Right lung (tissue), 10 donors: ENCODE measurements at places on chromosomes 4 and X.

DNA sequence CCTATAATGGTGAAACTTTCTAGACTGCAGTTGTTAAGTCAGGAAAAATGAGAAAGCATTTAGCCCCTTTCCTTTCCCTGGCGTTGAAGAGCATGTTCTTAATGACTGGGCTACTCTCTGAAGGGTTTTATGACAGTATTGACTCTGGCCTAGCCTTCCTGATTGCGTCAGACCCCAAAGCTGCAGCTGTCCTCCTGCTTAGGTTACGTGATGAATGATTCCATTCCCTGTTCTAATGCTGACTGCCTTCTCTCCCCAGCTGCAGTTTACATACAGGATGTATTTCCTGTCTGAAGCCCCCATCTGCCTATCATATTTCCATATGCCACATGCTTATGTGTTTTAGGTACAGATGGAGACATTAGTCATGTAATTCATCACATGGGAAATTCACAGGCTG is 105.8 kb upstream of the EGFL6 start:
- peak; percentile 26 for DNase-seq

DNA sequence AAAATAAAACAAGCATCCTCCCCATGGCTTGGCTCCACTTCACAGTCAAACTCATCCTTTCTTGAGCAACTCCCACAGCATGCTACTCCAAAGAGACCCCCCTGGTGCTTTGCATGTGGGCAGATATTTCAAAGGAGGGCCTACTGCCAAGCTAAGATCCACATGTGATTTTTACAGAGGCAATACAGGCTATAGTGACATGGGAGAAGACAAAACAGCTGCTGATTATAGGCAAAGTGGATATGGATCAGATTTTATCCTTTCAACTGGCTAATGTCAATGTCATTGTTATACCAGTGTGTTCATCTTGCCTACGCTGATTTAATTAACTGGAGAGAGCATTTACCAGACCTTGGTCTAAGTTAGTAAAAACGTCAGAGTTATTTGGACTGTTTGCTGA is 328.3 kb downstream of the KLHL13 start:
- DNase-seq: no peak

DNA sequence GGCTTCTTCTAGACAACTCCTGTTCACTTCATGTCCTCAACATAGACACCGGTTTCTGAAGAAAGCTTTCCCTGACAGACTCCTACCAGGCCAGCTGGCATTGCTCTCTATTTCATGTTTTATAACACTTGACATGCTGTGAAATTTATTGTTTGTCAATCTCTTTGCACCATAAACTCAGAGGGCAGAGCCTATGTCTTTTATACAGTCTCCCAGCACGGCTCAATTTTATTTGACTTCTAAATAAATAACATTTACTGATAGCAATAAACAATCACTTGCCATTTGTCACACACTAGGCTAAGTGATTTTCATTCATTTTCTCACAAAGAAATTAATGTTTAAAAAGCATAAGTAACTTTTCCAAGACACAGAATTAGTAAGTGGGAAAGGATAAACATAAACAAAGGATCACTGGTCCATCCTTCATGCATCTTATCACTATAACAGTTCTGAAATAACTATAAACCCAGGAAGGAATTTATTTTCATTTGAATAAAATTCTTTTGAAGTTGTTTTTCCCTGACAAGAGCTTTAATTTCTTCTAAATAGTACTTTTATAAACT is 577.6 kb downstream of the TECRL start:
- peak; percentile 5 for DNase-seq

DNA sequence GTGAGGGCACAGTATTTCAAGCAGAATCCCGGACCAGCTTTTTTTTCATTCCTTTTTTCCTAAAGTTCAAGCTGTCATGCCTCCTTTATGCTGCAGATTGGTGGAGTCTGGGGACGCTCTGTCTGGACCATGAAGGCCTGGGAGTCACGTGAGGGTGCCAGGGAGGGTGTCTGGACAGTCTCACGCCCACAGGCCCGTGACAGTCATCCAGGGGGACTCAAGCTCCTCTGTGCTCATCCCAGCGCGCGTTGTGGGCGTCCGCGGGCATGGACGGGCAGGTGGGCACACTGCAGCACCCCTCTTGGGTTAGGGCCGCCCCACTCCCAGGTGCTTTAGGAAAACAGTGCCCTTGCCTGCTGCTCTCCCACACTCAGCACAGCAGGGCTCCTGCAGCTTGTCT is 4.8 kb downstream of the CPZ start:
- DNase-seq: no peak

DNA sequence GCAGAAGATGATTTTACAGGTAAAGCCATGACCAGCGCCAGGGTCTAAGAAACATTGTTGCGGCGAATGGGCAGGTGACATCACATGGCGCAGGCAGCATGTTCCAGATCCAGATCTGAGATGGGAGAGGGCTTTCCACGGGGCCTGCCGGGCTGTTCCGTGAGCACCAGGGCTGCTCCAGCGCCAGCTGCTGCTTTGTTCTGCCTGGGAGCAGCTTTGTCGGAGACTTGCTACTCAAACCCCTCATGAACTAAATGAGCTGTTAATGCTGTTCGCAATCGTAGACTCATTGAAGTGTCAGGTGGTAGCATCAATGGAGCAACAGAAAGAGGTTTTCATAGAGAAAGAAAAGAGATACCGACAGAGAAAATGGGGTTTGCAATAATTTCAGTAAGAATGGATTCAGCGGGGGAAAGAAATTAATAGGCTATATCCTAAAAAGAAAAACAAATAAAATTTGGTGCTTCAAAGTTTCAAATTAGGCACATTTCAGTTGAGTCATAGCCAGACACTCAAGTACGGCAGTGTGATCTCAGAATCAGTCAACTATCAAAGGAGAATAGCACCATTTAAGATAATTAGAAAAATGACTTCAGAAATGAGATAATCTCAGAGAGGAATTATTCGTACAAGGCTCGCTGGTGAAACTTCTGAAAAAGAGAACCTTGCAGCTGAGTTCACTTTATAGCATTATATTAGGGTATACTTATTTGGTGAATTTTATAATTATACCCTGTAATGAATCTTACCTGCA is 23.9 kb downstream of the SORBS2 start:
- DNase-seq: no peak

DNA sequence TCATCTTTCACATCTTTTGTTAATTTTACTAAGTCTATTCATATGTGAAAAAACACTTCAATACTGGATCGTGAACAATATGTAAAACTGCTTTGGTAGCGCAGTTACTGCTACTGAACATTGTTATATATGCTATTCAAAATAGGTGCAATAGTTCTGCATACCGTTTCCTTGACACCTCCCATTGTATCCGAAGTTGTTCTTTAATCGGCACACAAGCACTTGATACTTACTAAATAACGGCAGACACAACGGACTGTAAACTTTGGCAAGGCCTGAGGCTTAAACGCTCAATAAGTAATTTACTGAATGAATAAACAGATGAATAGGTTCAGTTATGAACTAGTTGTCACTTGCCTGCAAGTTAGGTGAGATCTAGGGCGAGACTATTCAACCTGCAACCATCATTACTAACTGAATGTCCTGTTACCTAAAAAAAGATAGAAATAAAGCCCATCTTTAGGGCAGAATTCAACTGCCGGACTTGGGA is 620 bp downstream of the ANAPC10 start:
- peak; percentile 10 for DNase-seq

DNA sequence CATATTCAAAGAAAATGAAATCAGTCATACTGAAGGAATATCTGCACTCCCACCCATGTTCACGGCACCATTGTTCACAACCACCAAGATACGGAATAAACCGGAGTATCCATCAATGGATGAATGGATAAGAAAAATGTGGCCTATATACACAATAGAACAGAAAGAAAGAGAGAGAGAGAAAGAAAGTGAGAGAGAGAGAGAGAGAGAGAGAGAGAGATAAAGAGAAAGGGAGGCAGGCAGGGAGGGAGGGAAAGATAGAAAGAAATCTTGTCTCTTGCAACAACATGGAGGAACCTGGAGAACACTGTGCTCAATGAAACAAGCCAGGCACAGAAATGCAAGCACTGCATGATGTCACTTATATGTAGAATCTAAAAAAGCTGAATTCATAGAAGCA is 52.4 kb downstream of the ANKRD17 start:
- no peak for DNase-seq

- DNase-seq: peak; percentile 80
These were observed 17.8 kb downstream of the SCD5 start for GRCh38 chr4:82780752-82781231.

DNA sequence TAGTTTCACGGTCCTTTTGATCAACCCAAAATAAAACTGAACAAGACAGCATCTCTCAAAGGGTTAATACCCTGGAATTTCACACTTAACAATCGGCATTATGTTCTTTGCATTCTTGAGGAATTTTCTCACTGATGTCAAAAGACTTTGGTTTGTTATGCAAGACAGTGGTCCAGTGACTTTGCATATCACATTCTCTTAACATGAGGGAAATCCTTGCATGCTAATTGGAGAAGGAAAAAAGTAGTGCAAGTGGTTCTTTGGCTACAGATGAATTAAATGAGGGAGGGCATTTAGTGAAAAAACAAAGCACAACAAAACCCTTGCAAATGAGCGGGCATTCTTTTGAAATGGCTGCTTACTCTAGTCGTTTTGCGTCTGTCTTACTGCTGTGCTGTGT is 105.1 kb upstream of the LIMCH1 start:
- DNase-seq: peak; percentile 32

GRCh38 chrX:130176354-130176776 is 4.6 kb downstream of the RAB33A start:
- DNase-seq: no peak

DNA sequence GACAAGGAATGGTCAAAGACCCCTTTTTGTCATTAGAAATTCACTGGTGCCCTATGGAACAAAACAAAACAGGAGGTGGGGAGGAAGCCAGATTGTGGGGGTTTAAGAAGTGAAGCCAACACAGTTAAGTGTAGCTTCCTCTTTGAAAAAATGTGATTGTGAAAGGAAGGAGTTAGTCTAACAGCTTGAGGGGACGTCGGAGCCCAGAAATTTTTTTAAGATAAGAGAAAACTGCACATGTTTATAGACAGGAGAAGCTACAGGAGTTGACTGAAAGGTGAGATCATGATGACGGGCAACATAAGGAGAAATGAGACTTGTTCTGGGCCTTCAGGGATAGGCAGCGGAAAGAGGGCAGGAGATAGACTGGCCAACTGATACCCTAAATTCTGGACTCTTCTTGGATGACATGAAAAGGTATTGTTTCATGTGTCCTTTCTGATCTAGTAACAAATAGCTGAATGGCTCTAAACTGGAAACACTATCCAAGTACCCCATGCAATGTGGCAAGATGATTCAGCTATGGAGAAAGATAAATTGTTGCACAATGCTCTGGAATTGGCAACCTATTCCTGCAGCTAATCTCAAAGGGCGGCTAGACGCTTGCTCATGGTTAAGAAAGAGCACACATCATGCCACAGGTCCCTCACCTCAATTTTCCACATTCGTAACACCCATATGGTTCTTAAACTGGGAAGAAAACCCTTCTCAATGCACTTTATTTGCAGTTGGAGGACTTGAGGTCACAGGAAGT is 3.7 kb upstream of the HDAC8 start:
- no peak for DNase-seq

DNA sequence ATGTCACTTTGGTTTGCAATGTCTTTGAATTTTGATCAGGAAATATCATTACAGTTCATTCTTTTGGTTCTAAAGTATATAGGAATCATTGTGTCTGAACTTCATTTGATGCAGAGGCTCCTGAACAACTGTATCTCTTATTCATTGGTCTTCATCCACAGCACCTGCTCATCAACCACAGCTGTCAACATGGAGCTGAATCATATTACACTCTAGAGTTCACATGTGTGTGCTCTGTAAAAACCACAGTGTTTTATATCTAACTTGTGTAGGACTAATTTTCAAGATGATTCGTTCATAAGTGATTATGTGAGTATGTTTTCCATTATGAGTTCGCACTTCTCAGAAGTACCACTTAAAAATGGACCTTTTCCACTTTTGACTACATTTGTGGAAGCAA is 643.3 kb upstream of the FAM241A start:
- no peak for DNase-seq

DNA sequence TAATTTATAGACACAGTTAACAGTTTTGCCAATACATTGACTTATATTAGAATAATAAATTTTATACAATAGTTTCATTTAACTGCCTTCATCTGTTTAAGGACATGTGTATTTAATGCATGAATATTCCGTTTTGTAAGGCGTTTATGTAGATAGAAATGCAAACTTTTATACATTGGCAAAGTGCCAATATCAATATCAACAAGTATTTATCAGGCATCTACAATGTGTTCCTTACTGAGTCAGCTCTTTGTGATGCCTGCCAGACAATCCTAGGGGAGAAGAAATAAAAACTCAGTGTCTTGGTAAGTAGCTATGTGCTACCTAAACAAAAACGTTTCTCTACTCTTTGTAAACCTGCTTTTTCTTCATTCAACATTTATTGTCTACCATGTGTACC is 1142.2 kb downstream of the C4orf33 start:
- no peak for DNase-seq

GRCh38 chrX:10450959-10451355 is 169.4 kb downstream of the MID1 start:
- DNase-seq: no peak

GRCh38 chr4:16693641-16694040 is 204.8 kb downstream of the LDB2 start:
- DNase-seq: no peak

DNA sequence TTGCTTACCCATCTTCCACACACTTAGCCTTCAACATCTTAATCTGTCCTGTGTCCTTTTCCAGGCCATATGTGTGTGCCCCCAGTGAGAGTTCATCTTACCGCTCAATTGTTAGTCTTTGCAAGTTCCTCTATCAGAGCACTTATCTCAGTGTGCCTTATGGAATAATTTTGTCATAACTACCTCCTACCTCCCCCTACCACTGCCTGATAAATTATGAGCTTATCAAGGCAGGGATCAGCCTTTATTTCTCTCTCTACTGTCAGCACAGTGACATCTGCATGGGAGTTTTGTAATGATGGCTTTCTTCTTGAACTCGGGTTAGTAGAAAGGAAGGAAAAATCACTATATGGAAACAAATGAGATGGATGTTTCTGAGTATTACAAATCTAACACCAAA is 53.2 kb downstream of the MTM1 start:
- DNase-seq: no peak

- DNase-seq: no peak
These were observed 67.4 kb downstream of the IRF2 start for GRCh38 chr4:184406958-184407391.

GRCh38 chr4:158781963-158782362 is 13.1 kb downstream of the FNIP2 start:
- DNase-seq: no peak

GRCh38 chr4:34269613-34270012 is 1974.7 kb downstream of the ARAP2 start:
- no peak for DNase-seq

DNA sequence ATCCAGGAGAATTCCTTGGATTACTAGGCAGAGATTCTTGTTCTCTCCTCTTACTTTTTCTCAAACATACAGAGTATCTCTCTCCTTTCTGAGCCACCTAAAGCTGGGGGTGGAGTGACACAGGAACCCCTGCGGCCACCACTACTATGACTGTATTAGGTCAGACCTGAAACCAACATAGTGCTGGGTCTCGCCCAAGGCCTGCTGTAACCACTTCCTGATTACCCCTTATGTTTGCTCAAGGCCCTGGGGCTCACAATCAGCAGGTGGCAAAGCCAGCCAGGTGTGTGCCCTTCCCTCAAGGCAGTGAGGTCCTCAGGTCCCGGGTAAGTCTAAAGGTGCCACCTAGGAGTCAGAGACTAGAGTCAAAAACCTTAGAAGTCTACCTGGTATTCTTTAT is 166.4 kb downstream of the PARM1 start:
- no peak for DNase-seq

GRCh38 chr4:79625361-79625760 is 217.3 kb upstream of the GK2 start:
- no peak for DNase-seq
